HuH-7.5 (cell line): ENCODE measurements at places on chromosomes 16 and 17.

- DNase-seq: no peak
Observed at GRCh38 chr17:77640252-77640651, 318.3 kb upstream of the TNRC6C start.

- DNase-seq: no peak
Observed at GRCh38 chr16:20402651-20403050, 1.9 kb downstream of the PDILT start.

- DNase-seq: no peak
Observed at GRCh38 chr17:3974138-3974687, 10.0 kb upstream of the ATP2A3 start.

- no peak for DNase-seq
Observed at GRCh38 chr16:50634090-50634489, 47.0 kb downstream of the SNX20 start.

DNA sequence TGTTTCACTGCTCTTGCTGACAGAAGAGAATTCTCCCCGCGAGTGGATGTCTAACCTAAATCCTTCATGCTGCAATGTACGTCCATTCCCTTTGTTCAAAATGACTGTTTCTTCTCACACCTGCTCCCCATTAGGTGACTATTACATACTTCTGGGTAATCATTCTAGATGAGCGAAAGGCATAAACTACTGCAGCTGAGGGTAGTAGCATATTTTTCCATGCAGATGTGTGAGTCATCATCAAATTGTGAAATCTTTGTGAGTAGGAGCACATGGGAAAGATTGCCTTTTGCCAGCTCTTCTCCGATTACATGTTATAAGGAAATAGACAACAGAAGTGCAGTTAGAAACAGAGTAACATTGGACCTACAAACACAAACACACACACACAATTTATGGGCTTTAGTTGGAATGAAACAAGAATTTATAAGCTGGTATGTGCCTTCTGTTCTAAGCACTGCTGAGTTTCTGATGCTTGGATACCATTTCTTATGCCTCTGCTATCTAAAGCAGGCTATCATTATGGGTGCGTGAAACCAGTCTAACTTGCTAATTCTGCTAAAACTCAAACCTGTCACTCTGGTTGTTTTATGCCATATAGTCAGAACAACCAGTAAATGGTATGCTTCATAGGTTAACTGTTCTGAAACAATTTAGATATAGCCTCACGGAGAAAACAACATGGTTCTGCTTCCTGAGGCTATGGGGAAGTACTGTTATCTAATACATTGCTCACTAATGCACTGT is 346.9 kb upstream of the PSMD7 start:
- no peak for DNase-seq

GRCh38 chr16:263182-263774 is 12.5 kb downstream of the RGS11 start:
- no peak for DNase-seq

DNA sequence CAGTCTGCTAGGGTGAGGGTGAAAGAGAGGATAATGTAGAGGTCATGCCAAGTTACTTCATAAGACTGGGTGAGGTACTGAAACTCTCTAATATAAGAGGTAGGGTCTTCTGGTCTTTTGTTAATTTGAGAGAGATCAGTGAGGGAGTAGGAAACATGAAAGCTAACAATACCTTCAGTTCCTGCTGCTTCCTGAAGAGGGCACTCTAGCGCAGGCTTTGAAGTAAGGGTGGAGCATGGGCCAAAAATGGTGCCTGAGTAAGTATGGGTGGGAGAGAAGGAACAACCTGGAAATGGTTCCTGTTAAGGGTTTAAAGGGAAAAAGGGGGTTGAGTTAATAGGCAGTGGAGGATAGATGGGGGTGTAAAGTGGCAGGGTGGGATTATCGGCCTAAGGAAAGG is 2449.5 kb downstream of the TP53TG3F start:
- DNase-seq: no peak

- no peak for DNase-seq
Observed at GRCh38 chr17:79930062-79930876, 91.0 kb upstream of the CBX4 start.

- DNase-seq: no peak
Observed at GRCh38 chr17:81006891-81007290, 15.2 kb downstream of the CHMP6 start.

- no peak for DNase-seq
Observed at GRCh38 chr16:2716948-2717347, 3.1 kb downstream of the PRSS27 start.

DNA sequence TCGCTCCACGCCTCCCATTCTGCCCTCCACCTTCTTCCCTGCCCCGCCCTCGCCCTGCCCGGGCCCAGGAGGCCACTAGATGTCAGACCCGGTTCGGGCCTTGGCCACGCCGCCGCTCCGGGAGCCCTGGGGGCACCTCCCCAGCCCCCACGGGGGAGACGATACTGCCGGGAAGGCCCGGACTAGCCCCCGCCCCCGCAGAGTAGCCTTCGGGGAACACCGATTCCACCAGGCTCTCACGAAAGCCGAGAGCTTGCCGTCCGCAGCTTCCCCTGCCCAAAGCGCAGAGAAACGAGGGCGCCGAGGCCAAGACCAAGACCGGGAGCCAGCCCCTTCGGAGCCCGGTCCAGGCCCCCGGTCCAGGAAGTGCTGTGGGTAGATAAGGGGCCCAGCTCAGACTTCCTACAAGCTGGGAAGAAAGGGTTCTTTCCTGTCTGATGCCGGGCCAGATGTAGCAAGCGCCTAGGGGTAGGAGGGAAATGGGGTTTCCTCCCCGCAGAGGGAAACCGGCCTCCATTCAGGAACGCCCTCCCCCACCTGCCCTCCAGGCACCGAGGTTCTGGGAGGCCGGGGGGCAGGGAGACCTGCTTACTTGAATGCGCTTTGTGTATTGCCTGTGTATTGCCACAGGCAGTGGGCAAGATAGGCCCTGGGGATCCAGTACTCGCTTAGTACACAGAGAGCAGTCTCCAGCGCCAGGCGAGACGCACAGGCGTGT is 806 bp upstream of the CYB561 start:
- peak; percentile 65 for DNase-seq

DNA sequence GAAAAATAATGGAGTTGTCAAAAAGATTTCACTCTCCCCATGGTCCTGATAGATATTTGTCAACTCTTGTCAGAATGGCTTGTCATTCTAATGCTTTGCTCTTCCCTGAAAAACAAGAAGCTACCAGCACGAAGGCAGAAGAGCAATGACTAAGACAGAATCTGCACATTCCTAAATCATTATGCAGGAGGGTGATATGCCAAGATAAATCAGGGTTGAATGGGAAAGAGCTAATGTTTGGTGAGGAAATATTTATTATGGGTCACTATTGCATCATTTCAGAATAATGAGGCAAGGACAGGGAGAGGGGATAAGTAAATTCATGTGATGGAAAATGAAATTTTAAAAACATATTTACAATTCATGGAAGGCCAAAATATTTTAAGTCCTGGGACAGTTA is 297.5 kb upstream of the XYLT1 start:
- no peak for DNase-seq

DNA sequence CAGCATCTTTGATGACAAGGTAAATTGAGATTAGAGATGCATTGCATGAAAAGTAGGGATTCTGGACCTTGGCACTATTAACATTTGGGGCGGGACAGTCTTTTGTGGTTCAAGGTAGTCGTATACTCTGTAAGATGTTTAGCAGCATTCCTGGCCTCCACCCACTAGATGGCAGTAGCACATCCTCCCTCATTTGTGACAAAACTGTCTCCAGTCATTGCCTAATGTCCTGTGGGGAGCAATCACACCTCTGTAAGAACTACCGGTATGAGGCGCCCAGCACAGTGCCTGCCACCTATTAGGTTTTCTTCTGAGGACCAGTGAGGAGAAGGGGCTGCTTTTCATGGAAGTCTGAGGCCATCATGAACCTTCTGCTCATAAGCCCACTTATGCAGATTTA is 180.8 kb downstream of the RBFOX1 start:
- peak; percentile 10 for DNase-seq

DNA sequence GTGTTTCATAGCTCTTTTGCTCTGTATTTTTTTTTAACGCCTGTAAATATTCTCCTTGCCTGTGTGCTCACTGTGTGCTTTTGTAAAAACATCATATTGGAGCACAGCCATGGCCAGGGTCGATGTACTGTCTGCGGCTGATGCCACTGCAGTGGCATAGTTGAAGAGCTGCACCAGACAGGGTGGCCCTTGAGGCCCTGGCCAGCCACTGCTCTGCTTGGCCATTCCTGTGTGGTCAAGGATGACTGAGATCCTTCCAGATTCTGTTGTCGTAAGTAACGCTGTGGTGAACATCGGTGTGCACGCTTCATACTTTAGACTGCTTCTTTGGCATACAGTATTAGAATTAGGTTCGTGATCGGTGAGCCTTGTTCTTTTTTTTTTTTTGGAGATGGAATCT is 14.6 kb downstream of the CRAMP1 start:
- no peak for DNase-seq

DNA sequence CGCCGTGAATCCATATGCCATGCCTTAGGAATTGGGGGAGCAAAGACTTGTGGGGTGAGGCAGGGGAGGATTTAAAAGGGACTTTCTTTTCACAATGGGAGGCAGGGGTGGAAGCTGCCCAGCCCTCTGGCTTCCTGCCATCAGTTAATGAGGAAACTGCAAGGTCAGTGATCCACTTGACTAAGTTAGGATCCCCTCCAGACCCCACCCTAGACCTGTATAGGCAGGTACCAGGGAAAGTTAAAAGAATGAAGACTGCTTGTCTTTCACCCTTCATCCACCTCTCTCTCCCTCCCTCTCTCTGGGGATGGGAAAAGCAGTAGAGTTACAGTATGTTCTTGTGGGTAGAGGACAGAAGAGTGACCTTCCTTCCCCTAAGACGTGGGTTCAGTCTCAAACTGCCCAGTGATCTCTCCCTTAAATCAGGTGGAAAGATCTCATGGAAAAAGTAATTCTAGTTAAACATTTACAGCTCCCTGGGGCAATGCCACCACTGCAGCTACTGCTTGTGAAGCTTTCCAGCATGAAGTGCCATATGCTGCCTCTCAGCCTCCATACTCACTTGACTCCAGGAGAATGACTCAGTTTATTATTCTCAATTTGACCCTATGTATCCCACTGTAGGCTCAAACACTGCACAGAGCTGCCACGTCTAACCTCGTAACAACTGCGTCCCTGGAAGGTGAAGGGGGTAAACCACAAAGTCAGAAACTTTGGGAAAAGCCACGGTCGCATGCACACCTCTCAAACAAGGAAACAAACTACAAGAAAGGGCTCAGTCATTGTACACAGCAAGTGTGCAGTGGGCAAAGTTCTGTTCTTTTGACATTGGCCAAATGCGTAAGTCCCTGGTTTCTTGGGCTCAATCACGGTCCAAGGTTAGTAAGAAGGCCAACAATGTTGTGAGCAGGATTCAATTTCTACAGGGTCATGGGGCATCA is 1.2 kb downstream of the COA3 start:
- no peak for DNase-seq

- no peak for DNase-seq
Observed at GRCh38 chr17:56897646-56898424, 16.0 kb downstream of the TRIM25 start.

DNA sequence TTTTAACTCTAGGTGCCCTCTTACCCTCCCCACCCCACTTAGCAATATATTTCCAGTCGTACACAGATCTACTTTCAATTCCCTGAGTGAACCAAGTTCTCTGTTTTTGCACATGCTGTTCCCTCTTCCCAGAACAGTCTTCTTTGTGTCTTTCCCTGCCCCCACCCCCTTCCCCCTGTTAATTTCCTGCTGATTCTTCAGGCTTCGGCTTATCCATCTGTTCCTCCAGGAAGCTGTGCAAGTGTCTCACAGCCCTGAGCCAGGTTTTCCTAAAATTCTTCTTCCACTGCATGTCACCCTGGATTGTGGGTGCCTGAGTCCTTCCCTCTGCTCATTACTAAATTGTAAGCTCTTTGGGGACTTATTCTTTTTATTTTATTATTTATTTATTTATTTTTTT is 12.4 kb upstream of the SPOP start:
- DNase-seq: no peak

- no peak for DNase-seq
Observed at GRCh38 chr17:59372138-59372751, 40.8 kb downstream of the YPEL2 start.

DNA sequence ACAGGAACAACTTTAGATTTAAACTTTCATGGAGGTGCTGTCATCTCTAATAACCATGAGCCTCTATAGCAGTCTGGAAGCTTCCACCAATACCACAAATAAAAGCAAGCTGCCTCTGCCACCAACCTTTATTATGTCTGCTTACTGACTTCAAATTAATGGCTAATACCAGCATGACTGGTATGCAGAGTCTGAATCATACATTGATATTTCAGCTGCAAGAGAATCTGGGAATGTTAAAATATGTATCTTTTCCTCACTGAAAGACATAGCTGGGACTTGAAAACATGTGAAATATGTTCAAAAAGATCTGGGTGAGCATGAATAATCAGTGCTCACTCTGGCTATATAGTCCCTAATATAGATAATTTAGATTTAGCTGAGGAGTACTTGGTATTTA is 488.6 kb downstream of the CDH8 start:
- no peak for DNase-seq

DNA sequence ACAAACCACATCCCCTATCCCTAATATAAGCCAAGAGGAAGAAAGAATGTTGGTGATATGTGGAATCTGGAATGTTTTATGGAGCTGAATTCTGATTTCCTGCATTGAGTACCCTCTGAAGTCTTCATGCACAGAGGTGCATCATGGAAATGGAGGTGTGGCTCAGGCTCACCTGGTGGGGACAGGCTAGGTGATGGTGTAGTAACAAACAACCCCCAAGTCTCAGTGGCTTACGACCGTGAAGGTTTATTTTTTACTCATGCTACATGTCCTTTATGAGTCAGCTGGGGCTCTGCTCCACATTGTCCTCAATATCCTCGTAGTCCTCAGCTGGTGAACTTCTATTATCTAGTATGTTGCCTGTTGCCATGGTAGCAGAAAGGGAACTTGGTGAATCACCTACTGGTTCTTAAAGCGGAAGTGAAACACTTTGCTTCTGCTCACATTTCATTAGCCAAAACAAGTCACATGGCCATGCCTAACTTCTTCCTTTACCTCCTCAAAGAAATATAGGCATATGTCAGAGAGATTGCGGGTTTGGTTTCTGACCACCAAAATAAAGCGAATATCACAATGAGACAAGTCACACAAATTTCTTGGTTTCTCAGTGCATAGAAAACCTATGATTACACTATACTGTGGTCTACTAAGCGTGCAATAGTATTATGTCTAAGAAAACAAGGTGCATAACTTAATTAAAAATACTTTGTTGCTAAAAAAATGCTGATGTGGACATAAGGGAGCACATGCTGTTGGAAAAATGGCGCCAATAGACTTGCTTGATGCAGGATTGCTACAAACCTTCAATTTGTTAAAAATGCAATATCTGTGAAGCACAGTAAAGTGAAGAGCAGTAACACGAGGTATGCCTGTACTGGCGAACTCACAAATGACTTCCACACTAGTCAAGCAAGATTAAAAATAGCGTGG is at the start of gene PMFBP1:
Gene PMFBP1, minus strand, starts transcription at position 51 of the 930 bp plus-strand sequence. CDS start 947 bp downstream, outside the sequence.
- DNase-seq: no peak

DNA sequence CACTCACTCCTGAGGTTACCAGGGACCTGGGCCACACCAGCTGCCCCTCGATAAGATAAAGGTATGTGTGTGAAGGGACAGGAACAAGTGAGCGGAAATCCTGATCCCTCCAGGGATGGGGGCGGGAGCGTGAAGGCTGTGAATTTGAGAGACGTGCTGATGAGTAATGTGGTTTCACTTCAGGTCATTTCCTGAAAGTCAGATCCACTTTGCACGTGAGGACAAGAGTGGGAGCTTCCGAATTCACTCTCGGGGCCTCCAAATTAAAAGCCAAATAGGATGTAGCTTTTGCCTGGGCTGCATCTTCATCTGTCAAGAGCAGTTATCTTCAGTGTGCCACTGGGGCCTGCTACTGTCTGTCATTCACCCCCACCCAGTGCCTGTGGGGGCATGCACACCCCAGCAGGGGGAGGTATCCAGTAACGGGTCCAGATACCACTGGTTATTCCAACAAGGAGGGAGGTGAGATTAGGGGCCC is 87.4 kb upstream of the LHX1 start:
- no peak for DNase-seq
